ENCODE measurements at places on chromosomes 5 and 9.

DNA sequence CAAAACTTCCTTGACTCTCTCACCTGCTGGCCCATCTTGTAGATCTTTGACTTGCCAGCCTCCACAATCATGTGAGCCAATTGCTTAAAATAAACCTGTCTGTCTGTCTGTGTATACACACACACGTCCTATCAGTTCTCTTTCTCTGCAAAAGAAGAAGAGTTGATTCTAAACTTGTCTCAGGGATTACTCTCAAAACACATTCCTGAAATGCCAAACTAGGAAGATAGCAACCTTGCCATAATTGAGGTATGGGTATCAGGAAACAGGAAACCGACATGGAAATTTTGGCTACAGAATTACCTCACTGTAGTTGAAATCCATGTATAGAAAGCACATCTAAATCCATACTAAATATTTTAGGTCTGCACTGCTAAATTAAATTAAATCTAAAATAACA, 483.4 kb downstream of the PLK2 start:
- DNase-seq: no peak

GRCh38 chr5:116883875-116884274, 309.3 kb upstream of the SEMA6A start:
- DNase-seq: no peak

GRCh38 chr5:67089200-67089725, 107.3 kb downstream of the CD180 start:
- peak; percentile 75 for DNase-seq

- DNase-seq: peak; percentile 48
Observed at GRCh38 chr5:72063219-72063819, 44.0 kb upstream of the MAP1B start.

- no peak for DNase-seq
Observed at GRCh38 chr5:31194468-31194813, 955 bp downstream of the CDH6 start.

GRCh38 chr5:59757442-59757841, 136.1 kb downstream of the PDE4D start:
- peak; percentile 34 for DNase-seq

DNA sequence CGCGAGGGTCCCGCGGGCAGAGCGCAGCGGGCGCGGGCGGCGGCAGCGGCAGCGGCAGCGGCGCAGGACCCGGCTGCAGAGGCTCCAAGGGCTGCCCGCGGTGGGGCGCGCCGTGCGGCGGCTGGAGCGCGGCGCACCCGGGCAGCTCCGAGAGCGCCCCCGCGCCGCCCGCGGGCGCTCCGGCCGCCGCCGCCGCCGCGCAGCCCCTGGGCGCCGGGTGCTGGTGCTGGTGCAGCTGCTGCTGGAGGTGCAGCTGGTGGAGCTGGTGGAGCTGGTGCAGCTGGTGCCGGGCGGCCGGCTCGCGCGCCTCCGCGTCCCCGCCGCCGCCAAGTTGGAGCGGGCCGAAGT, 644 bp downstream of the IER5L start:
- DNase-seq: peak; percentile 32

DNA sequence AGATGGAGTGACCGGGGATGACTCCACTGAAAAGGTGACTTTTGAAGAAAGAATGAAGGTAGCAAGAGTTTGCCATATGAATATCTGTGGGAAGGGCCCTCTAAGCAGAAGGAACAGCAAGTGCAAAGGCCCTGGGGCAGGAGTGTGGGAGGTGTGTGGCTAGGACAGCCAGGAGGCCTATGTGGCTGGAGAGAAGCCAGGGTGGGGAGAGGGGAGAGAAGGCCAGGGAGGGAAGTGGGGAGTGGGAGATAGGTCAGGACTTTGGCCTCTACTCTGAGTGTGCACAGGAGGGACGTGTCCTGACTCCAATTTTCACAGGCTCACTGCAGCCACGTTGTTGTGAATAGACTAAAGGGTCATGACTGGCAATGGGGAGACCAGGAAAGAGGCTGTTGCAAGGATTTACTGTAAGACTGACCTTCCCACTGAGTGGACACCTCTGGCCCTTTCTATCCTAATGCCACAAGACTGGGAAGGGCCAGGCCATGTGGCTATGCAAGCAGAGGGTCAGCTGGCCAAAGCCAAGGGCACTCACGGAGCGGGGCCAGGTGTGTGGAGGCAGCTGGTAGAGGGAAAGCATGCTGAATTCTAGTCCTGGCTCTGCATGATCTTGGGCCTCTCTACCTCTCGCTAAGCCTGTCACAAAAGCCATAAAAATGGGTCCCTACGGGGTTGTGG, 172.4 kb downstream of the PAX5 start:
- DNase-seq: no peak

DNA sequence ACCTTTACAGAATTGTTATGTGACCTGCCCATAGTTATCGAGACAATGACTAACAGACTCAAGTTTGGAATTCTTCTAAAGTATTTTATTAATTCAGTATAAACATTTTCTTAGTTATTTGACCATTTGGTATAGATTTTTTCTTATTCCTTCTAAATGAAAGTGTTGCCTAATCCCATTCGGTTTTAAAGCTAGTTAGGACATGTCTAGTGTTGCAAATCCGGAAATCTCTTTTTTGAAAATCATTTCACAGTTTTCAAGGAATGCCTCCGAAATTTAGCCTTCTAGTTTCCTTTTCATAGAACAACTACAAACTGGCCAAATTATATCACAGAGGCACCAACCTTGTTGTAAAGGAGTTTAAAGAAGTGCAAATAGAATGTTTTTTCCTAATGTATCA, 171.8 kb downstream of the XRCC4 start:
- peak; percentile 68 for DNase-seq

- DNase-seq: no peak
Observed at GRCh38 chr9:27671636-27672035, 98.4 kb upstream of the C9orf72 start.

DNA sequence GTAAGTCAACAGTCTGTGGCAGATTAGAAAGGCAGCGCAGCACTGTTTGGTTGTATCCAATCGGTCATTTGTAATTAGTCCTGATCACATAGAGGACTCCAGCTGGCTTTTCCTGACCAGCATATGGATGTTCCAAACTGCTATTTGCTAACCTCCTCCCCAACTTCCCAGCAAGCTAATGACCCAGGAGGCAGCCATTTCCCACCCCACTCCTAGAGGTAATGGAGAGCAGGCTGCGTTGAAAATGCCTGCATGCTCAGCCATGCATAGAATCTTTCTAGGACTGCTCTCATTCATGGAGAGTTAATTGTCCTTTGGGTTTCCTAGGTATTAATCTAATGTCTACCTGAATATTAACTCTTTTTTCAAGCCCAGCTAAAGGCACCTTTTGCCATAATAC, 850.6 kb upstream of the WWC1 start:
- no peak for DNase-seq

GRCh38 chr9:91196103-91196950, 165.4 kb downstream of the AUH start:
- DNase-seq: no peak

GRCh38 chr5:142219146-142219545, 105.7 kb downstream of the SPRY4 start:
- DNase-seq: peak; percentile 78

DNA sequence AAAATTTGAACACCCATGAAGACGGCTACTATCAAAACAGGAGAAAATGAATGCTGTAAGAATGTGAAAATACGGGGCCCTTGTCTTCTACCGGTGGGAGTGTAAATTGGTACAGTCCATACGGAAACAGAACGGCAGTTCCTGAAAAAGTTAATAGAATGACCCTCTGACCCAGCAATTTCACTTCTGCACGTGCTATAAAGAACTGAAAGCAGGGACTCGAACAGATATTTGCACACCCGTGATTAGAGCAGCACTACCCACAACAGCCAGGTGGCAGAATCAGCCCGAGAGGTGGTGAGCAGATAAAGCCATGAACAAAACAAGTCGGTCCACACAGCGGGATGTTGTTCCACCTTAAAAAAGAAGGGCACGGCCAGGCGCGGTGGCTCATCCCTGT, 22.6 kb upstream of the SLC12A7 start:
- DNase-seq: no peak

GRCh38 chr5:82100303-82101077, 128.7 kb downstream of the ATG10 start:
- DNase-seq: peak; percentile 1

DNA sequence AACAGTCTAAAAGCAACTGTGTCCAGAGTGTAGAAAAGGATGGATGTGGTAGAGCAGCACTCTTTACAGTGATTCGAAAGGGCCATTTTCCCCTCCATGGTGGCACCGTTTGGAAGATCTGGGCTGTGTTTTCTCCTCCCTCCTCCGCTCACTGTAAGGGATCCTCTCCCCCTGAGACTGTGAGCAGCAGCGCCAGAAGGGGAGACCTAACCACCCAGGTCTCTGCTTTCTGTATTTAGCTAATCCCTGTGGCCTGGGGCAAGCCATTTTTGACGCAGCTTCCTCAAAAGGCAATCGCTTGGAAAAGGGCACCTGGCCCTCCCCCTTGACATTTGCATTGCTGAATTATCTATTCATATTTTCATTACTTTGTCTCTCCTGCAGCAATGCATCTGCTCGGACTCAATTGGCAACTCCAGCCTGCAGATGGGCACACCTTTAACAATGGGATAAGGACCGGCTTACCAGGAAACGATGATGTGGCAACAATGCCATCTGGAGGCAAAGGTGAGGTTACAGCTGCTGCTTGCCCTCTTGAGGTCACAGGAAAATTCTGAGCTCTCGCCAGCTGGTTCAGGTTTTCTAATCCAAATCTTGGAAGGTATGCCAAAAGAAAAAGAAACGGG, 244.3 kb upstream of the WWC1 start:
- peak; percentile 75 for DNase-seq

- no peak for DNase-seq
Observed at GRCh38 chr5:160048131-160048530, 39.2 kb downstream of the TTC1 start.

GRCh38 chr5:91687430-91687829, 304.3 kb upstream of the ARRDC3 start:
- DNase-seq: no peak

DNA sequence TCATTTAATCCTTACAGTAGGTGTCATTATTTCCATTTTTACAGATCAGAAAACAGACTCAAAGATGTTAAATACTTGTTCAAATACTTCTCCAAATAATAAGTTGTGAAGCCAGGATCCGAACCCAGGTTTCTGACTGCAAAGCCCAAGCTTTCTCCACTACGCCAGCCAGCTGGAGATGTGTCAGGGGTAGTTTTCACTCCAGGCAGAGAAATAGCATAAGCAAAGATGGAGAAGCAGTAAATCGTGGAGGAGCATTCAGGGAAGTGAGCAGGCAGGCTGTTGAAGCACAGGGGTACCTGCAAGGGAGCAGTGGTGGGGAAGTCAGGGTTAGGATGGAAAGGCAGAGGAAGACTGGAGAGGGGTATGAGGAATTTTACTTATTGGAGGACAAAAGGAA, 2.9 kb downstream of the TLN1 start:
- no peak for DNase-seq

DNA sequence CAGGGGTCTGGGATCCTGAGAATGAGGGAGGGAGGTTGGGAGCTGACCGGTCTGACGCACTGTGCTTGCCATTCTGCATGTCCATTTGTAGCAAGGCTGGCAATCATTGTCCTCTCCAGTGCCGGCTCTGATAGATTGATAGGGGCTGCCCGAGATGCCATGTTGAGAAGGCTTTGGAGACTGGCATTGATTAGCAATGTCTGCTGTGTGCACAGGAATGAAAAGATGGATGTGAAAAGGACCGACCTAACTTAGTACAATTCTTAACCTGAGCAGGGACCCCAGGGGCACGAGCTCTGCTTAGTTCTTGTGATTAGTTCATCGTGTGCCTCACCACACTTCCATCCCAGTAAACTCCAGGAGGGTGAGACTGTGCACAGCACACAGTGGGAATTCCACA, 17.0 kb downstream of the NEK6 start:
- DNase-seq: no peak

DNA sequence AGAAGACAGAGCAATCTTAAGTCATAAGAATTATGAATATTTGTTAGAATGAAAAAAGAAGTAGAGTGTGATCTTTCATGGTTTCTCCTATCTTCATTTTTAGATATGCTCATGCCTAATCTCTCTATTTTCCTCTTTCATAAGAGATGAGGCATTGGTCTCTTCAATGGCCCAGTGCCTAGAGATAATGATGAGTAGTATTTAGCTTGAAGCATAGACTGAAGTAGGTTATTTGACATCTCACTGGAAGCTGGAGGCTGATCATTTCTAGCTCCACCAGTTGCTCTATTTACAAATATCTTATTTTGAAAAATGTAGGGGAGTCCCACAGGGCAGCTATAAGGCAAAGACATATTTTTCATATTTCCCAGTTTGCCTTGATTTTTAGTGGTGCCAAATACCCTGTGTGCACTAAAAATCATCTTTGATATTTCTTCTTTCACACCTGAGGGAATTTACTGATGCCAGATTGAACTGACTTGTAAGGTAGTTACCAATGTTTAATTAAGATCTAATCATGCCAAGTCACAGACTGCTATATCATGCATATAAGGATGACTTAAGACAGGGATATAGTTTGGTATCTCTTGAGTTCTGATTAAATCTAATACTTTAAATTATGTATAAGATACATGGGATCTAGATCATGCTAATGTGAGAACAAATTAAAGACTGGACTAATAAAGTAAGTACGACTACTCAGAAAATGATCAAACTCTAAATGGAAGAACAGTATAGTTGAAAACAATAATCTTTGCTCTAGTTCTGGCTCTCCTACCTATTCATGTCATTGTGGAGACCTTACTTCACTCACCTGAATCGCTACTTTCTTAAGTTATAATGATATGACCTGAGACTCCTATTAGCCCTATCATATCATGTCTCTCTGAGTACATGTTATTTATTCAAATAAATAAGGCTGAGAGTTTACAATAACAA, 108.2 kb upstream of the IFNE start:
- DNase-seq: peak; percentile 47

GRCh38 chr9:135299239-135299590, 180.4 kb upstream of the PPP1R26 start:
- DNase-seq: no peak

GRCh38 chr5:177523711-177524538, 7.2 kb upstream of the DDX41 start:
- no peak for DNase-seq

DNA sequence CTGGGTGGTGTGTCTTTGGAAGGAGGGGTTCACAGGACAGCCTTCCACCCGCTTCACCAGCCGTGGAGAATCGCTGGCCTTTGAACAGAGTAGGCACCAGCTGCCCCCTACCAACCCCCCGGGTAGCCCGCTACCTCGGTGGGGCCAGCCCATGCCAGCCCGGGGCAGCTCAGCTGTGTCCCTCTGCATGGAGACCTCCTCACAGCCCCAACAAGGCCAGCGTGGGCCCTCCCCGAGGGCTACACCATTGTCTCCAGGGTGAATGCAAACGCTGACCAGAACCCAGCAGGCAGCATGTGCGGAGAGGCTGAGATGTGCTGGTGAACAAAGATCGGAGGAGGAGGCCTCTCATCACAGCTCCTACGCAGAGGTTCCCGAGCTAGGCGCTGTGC, 51.9 kb downstream of the LMX1B start:
- no peak for DNase-seq

All from epithelial cell of esophagus (primary cell).